ENCODE measurements at places on chromosomes 7 and 10.

DNA sequence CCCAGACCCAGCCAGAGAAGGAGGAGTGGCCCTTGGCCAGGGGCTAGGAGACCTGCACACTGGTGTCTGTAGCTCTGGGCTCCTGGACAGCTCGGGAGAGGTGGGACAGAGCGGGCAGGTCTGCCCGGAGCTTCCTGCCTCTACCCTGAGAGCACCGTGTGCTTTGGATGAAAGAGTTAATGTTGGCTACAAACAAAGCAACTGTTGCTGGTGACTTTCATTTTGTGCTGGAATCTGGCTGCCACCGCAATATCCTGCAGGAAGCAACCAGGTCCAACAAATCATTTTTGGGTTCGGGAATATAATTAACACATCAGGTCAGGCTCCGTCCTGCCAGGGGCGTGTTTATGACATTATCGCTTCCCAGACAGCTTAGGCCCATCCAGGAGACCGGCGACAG, 441.8 kb upstream of the MKI67 start:
- DNase-seq, result no peak

GRCh38 chr10:1520909-1521565, 216.3 kb downstream of the ADARB2 start:
- DNase-seq, result no peak

- DNase-seq, result no peak
Observed at GRCh38 chr10:34746094-34746493, 69.0 kb downstream of the PARD3 start.

- no peak for DNase-seq
Observed at GRCh38 chr7:122136078-122136477, 8.0 kb downstream of the AASS start.

- peak; percentile 44 for DNase-seq
Observed at GRCh38 chr10:7955446-7955845, 99.0 kb upstream of the GATA3 start.

DNA sequence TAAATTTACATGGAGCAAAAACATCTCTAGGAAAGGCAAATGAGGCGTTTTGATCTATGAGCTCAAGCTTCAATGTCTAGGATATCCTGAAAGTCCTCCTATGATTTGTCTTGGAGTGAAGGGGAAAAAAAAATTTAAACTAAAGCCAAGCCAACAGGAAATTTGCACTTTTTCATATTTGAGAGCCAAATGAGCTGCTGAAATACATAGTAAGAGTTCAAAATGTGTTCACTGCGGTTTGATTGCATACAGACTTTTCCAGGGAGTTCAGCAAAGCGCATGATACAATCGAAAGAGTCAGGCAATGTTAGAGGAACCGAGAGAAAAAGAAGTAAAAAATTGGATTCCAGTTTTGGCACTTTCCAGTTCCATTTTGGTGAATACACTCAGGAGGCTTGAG, 633.4 kb upstream of the MGMT start:
- no peak for DNase-seq

DNA sequence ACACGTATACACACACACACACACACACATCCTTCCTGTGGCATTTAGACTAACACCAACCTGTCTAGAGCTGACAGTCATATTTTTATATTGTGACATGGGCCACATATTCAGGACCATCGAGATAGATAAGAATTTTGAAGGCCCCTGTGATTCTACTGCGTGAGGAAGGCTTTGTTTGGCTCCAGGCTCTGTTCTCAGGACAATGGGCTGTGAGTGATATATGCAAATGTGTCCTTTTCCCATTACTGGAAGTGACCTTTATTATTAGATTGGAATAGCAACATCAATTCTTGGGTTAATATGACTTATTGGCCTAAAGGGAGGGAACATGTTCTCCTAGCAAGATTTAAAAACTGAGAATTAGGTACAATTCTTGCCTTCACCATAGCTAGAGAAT, 156.1 kb downstream of the SPAG6 start:
- DNase-seq, result no peak

- no peak for DNase-seq
Observed at GRCh38 chr10:123502983-123503382, 163.2 kb upstream of the GPR26 start.

DNA sequence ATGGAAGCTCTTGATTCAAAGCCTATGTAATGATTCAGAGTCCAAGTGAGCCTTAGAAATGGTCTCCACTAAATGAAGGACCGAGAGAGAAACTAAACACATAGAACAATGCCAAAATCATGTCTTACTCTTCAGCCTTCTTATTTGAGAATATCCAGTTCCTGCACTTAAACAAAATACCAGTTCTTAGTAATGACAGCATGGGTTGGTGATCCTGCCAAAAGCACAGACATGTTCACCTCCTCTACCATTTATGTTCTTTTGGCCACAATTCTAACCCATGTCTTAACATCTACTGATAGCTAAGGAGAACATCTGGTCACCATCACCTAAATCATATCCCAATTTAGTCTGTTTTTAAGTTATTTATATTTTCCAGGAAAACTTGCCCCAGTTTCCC, 239.6 kb upstream of the PTN start:
- DNase-seq, result no peak

GRCh38 chr7:83520726-83521125, 128.2 kb downstream of the SEMA3E start:
- no peak for DNase-seq

DNA sequence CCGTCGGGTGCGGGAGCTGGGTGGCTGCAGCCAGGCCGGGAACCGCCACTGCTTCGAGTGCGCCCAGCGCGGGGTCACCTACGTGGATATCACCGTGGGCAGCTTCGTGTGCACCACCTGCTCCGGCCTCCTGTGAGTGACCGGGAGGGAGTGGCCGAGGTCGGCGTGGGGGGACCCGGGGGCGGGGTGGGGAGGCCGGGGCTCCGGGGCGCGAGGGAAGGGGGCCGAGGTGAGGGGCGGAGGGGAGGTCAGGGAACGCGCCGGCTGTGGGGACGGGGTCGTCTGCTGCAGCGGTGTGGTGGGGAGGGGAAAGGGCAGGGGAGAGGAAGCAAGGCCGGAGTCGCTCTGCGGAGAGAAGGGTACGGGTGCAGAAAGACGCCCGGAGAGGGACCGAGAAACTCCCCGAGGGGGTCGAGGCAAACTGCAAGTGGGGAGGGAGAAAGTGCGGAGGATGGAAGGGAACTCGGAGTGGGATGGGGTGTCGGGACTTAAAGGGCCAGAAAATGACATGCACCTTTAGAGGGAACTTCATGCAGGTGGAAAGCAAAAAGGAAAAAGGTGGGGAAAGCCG, 518 bp downstream of the AGFG2 start:
- no peak for DNase-seq

DNA sequence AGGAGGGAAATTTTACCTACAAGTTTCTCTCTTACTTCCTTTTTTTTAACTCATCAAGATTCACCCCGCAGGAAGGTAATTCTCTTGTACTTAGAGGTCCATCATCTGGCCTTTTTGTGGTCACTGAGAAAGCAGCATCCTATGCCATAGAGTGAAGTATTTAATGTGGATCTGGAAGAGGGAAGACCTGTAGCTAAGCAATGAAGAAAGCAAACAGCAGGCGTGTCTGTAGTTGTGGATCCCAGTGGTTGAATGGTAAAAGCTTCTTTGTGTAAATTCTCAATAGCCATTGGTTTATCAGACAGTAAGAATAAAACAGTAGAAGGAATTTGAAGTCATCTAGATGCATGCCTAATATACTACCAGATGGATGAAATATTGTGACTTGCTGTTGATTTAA, 196.4 kb downstream of the ANKRD7 start:
- no peak for DNase-seq

- DNase-seq, result no peak
Observed at GRCh38 chr10:44804661-44805060, 106.5 kb upstream of the TMEM72 start.

DNA sequence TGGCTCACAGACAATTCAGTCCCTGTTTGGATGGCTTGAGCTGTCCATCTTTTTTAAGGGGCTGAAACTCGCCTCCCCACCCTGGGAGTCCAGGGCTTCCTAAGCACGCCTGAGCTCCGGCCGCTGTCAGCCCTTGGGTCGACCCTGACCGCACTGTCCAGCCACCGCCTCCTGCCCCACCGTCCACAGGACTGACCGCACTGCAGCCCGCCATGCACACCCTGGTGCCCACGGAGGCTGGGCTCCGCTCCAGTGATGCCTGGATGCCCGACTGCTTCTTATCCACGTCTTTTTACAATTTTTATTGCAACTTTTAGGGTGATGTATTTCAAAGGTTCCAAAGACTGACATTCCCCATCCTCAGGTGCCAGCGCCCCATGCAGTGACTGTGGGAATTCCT, 39.4 kb upstream of the FOXL3 start:
- DNase-seq, result no peak

- DNase-seq, result no peak
Observed at GRCh38 chr7:18648849-18649758, 153.6 kb downstream of the HDAC9 start.

DNA sequence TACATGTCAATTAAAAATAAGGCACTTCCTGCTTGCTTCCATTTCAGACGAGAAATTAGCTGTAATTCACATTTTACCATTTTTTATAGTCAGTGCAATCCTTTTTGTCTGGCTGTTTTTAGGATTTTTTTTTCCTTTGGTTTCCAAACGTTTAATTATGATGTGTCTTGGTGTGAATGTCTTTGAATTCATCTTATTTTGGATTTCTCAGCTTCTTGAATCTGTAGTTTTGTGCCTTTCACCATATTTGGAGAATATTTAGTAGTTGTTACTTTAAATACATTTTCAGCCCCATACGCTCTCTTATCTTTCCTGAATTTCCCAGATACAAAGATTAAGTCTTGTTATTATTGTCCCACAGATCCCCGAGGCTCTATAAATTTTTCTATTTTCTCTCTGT, 2.4 kb upstream of the SCART1 start:
- no peak for DNase-seq

DNA sequence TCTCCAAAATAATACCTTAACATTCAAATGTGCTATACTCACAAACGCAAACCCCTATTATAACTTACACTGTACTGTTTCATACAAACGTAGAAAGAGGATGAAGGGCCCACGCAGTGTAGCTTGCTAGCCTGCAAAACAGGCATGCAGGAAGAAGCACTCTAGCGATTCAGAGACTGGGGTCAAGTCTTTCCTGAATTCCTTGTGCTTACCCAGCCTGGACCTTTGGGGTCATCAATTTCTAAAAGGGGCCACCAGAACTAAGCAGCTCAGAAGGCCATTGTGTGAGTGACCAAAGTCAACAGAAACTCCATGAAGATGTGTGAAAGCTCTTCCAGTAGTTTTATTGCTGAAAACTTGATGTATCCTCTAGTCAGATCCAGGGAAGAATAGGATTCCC, 111.9 kb downstream of the SVIL start:
- no peak for DNase-seq

DNA sequence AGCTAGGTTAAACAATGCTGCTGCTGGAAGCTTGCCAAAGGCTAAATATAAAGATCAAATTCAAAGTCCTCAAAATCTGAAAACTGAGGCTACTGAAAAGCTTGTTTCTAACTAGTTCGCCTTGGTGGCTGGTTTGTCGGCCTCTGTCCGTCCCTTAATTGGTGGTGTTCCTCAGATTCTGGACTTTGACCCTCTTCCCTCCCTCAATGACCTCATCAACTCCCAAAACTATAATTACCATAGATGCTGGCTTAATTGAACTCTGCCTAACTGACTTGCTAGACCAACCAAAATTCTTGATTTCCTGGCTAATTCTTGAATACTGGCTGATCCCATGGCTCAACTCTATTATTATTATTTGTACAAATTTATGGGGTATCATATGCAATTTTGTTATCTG, 15.6 kb downstream of the ARHGAP21 start:
- no peak for DNase-seq

- no peak for DNase-seq
Observed at GRCh38 chr7:90817846-90818245, 221.7 kb downstream of the CDK14 start.

DNA sequence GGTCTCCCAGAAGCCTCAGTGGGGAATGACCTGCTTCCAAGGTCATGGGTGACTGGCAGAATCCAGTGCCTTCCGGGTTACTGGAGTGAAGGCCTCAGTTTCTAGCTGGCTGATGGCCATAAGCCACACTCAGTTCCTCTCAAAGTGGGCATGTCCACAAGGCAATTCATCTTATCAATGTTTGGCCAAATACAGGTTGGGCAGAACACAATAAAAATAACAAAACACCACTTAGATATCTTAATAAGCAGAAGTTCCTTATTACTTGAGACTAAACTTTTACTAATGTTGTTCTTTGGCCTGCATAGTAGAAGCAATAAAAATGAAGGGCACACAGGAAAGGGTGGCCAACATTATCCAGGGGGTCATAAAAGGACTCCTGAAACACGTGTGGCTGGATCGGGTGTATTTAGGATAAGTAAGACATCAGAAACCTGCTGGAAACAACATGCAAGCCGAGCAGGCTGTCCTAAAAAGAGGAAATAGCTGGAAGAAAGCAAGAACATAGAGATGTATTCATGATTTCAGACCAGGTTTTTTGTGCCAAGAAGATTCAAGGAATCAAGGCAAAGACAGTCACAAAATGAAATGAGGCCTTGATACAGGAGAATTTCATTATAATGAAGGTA, 19.6 kb upstream of the AKR1C2 start:
- no peak for DNase-seq

DNA sequence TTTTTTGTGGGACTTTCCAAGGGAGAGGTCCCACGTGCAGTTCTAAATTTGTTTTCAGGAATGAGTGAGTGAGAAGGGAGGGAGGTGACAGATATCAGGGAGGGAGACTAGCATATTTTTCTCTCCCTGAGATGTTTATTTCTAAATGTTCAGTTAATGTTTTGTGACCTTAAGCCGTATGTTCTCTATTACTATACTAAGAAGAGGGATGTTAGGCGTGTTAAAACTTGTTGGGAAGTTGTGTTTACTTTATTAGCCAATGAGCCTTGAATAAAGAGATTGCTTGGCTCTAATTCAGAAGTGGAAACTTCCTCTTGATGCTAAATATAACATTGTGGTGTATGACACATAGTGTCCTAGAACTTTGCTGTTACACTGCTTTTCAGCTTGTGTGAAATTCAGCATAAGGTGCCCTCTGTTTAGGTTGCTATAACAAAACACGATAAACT, 37.3 kb downstream of the DNAH11 start:
- peak; percentile 51 for DNase-seq

DNA sequence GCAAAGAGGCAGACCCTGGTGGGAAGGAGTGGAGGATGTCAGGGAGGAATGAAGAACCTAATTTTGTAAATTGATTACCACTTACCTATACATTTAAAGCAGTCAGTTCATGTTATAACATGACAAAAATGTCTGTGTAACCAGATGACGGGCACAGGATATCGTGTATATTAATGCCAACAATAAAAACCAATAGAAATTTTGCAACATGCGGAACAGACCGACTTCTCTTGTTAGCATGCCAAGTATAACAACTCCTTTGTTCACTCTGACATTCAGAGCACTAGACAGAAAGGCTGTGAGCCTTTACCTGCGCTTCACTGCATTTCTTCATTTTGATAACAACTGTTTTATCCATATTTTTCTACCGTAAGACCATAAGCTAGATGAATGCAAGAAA, 29.9 kb downstream of the CDK6 start:
- DNase-seq, result no peak

- no peak for DNase-seq
Observed at GRCh38 chr10:111207500-111207899, 130.7 kb downstream of the ADRA2A start.

Data from BJ (cell line).